ENCODE measurements at places on chromosomes 12 and 14. TPM values are rescaled to one million over a fixed set of nuclear protein-coding genes. Genes with fewer than 3 reads are reported as not detected.

Gene GALNT16
- total RNA-seq = not detected

Gene RPGRIP1
- total RNA-seq = not detected

Gene NGB
- total RNA-seq = not detected

Gene ETFRF1
- total RNA-seq = 10.1 TPM

Gene SRRM4
- not detected for total RNA-seq

Gene TAS2R8
- not detected for total RNA-seq

Gene TXNDC16
- 5.7 TPM for total RNA-seq

Gene A2ML1
- total RNA-seq = not detected

Gene KRT85
- total RNA-seq = not detected

Gene RNASE1
- total RNA-seq = not detected

Gene KMT2D
- total RNA-seq = 57.5 TPM

Gene PSMA6
- 393 TPM for total RNA-seq

Gene OR4K13
- total RNA-seq = not detected

Gene RFLNA
- not detected for total RNA-seq

Gene WIF1
- total RNA-seq = not detected

Gene OR4E2
- not detected for total RNA-seq

Gene PLCZ1
- not detected for total RNA-seq

Gene CCNK
- total RNA-seq = 90.2 TPM

Gene ADAMTS20
- not detected for total RNA-seq

Gene HCAR2
- total RNA-seq = not detected

Gene PRKAB1
- total RNA-seq = 24.8 TPM

Gene PTPRQ
- not detected for total RNA-seq

Gene PPP4R4
- total RNA-seq = 1.2 TPM

Gene IRAK3
- 0.31 TPM for total RNA-seq

All from activated CD8-positive, alpha-beta T cell treated with anti-CD3 and anti-CD28 coated beads for 36 hours (primary cell).